ENCODE measurements at places on chromosomes 2 and 18.
A peak's percentile ranks its signal among the peaks of the same experiment; 100 is the strongest.

DNA sequence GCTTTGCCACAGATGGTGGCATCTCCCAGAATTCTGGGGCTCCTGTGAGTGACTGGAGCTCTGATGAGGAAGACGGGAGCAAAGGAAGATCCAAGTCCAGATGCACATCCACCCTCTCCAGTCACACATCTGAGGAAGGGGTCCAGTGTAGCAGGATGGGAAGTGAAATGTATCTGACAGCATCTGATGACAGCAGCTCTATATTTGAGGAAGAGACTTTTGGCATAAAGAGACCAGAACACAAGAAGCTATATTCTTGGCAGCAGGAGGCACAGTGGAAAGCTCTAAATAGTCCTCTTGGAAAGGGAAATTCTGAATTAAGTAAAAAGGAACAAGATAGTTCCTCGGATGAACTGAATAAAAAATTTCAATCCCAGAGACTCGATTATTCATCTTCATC lies 23.5 kb upstream of the C1GALT1C1L start:
- no peak for DNase-seq

GRCh38 chr18:3151399-3152264 lies 68.1 kb downstream of the MYOM1 start:
- peak; percentile 20 for DNase-seq

- DNase-seq, result no peak
Measured at GRCh38 chr2:52340171-52340570, 1308.2 kb upstream of the NRXN1 start.

DNA sequence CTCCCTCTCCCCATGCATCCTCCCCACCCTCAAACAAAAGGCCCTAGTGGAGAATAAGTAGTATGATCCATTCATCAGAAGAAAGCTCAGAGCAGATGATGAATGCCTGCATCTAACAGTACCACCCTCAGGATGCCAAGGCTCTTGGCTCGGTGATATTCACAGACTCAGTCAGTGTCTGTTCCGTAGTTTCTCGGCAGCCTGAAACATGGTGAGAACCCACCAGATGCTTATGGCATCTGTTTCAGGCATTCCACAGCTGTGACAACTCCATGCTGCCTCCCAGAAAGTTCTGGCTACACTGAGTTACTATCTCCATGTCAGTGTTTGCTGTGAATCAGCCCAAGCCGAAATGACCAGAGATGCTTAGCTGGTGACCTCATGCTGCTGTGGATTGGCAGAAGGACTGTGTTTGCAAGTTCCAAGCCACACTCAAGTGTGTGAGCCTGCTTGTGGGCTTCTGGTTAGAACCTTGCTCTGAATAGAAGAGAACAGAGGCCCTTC lies 83.9 kb downstream of the WDSUB1 start:
- DNase-seq, result no peak

DNA sequence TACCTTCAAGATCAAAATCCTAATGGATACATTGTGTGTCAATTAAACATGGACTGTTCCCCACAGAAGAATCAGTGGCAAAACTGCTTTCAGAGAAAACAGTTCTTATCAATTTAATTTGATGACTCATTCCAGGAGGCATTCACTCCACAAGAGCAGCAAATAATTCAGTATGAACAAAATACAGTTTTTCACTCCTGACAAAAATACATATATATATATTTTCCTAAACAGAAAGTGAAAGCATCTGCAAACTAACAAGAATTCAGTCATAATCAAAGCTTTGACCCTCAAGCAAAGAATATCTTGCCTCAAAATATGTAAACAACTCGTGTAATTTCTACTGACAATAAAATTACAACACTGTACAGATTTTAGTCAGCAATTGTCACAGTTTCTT lies 685.1 kb upstream of the SLC8A1 start:
- no peak for DNase-seq

- no peak for DNase-seq
Measured at GRCh38 chr2:100246163-100247145, 75.8 kb downstream of the LONRF2 start.

DNA sequence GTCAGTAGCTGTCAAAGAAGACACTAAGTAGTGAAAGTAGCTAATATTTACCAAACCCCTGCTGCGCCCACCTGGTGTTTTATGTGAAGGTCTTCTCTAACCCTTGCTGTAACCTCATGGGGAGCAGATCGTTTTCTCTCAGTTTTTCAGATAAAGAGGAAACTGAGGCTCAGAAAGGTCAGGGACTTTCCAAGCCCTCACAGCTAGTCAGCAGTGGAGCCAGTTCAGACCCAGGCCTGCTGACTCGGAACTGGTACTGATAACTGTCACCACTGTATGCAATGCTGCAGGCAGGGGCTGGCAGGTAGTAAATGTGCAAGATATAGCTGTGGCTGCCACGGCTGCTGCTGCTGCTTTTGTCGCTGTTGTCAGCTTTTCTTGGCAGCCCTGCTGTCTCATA lies 69.1 kb downstream of the LRRFIP1 start:
- peak; percentile 32 for DNase-seq

GRCh38 chr2:102717308-102718018 lies 44.4 kb upstream of the TMEM182 start:
- DNase-seq, result no peak

GRCh38 chr2:69097891-69098655 lies 85.1 kb downstream of the ANTXR1 start:
- no peak for DNase-seq

GRCh38 chr2:237900891-237901831 lies 41.7 kb downstream of the RAMP1 start:
- no peak for DNase-seq

DNA sequence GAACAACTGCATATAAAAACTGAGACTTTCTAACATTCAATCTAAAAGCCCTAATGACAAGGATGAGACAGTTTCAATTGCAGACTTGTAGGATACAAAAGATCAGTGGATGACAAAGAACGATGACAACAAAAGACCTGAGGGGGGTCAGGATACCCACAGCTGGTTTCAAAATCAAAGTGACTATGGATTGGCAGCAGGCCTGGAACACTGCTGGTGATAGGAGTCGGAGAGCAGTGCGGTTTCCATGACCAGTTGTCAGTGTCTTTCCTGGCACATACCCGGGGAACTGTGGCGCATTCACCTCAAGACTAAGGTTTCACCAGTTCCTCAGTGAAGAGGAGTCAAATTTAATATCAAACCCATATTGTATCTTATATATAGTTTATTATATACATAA lies 42.0 kb downstream of the EHD3 start:
- no peak for DNase-seq

GRCh38 chr18:68427951-68428401 lies 286.9 kb downstream of the TMX3 start:
- DNase-seq, result no peak

- no peak for DNase-seq
Measured at GRCh38 chr2:28318023-28318422, 74.6 kb upstream of the FOSL2 start.

DNA sequence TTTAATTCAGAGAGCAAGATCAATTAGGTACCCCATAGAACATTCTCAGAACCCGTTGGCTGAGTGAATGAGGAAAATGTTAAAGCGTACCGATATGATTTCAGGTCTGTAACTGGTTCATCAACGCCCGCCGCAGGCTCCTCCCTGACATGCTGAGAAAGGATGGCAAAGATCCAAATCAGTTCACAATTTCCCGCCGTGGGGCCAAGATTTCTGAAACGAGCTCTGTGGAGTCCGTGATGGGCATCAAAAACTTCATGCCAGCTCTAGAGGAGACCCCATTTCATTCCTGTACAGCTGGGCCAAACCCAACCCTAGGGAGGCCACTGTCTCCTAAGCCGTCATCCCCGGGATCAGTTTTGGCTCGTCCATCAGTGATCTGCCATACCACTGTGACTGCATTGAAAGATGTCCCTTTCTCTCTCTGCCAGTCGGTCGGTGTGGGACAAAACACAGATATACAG lies 7.3 kb downstream of the TGIF1 start:
- no peak for DNase-seq

GRCh38 chr2:17877811-17878280 lies 621 bp upstream of the KCNS3 start:
- no peak for DNase-seq

DNA sequence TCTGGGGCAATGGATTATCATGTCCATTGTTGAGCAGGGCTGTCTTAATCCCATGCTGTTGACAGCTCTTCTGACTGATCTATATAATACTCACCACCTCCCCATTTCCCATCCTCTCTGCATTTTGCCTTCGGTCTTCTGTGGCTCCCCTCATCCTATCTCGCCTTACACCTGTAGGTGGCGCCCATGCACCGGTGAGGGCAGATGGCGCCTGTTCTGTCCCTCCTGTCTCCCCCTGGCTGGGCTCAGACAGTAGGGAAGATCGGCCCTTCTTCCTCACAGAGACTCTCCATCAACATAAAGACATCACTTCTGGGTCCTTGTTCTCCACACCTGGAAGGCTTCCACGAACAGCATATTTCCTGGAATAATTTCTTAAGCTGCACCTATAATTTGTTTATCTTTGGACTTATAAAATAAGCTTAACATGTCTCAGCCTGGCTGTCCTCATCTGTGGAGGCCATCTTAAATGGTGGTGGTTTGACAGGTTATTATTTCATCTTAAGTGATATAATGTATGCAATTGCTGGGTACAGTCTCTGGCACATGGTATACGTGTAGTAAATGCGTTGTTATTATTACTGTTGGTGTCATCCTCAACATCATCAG lies 10.9 kb upstream of the CDH20 start:
- DNase-seq, result no peak

DNA sequence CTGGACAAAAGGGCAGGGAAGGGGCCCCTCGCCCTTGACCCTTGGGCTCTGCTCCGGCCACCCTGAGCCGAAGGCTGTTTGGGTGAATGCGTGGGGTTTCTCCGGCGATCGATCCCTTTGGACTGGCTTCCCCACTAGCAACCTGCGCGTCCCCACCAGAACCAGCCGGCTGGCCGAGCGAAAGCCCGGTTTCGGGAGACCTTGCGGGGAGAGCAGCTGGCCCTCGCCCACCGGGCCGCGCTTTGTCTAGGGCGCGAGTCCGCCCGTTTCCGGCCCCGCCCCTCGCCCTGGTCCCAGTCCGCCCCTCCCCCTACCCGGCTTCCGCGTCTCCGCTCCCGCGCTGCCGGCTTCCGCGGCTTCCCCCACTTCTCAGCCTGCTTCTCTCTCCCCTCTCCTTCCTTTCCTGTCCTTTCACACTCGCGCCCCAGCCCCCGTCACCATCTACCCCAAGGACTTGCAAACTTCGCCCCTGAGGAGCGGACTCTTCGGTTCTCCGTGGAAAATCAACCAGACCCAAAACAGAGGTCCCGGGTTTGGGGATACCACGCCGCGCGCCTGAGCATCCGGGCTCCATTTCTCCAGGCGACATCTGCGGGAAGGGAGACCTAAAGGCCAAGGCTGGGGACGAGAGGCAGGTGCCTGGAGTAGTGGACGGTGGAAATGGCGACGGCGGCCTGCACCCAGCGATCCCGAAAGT lies 48.0 kb upstream of the ATP6V1B1 start:
- DNase-seq, result peak; percentile 25

DNA sequence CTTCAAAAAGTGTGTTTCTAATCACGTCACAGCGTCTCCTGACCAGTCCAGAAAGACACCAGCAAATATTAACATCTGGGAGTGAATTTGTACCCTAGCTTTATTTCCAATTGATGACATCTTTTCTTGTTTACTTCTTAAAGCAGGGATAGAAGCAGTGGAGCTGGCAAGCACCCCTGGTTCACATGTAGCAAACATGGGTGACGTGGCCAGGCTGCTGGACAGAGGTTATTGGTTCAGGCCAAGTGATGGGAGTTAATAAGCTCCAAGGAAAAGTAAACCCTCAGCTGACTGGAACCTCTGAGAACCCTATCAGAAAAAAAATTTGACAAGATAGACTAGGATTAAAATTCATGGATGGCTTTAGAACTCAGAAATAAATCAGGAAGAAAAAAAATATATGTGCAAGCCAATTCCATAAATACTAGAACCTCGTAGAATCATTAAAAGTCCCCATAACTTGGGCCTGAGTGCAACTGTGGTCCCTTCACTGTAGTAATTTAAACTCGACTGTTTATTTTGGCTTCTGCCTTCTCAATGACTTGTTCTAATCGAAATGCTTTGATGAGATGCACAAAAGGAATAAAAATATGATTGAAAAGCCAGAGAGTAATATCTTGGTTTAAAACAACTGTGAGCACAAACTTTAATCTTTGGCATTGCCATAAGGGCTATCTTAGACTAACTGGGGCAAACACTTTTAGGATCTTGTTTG lies 121.5 kb upstream of the CTAGE1 start:
- DNase-seq, result no peak

- DNase-seq, result no peak
Measured at GRCh38 chr2:232571026-232571474, 20.6 kb downstream of the EIF4E2 start.

GRCh38 chr2:111663471-111664274 lies 220.3 kb downstream of the ANAPC1 start:
- DNase-seq, result no peak

- DNase-seq, result no peak
Measured at GRCh38 chr2:42495611-42496010, 1.8 kb upstream of the KCNG3 start.

DNA sequence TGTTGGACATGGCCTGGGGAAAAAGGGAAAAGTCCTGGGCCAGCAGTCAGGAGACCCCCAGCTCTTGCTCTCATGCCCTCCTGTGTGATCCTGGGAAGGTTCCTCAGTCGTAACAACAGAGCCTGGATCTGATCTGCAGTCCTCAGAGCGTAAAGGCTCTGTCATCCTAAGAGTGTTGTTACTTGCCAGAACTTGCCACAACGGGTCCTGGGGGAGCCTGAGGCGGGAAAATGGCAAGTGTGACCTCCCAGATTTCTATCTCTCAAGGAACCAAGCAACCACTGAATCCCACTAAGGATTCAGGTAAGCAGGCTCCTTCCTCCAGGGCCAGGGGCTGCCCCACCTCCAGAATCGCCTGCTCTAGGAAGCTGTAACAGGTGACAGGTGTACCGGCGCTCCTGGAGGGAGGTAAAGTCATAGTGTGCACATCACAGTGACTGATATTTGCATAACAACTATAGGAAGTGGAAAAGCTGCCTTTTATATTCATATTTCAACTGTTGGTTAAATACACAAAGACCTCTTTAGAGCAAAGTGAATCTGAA lies 18.4 kb downstream of the HS1BP3 start:
- no peak for DNase-seq

- DNase-seq, result no peak
Measured at GRCh38 chr18:76380127-76380729, 114.8 kb downstream of the ZNF516 start.

- DNase-seq, result no peak
Measured at GRCh38 chr2:86193901-86194567, 1.2 kb downstream of the IMMT start.

DNA sequence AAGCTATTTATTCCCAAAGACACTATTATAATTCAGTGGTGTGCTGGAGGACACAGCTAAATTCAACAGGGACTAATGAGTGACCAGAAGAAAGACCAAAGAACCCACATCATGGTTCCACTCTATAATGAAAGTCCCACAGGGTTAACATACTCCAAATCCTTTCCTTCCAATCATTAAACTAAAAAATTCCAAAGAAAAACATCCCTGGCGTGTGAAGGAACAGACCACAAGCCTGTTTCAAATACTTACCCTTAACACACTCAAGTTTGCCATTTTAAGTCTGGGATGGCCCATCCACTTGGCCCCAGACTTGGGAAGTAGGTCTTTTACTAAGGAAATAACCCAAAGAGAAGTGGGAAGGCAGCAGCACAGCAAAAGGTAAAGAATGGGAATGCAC lies 150.1 kb upstream of the CCDC150 start:
- no peak for DNase-seq

- no peak for DNase-seq
Measured at GRCh38 chr2:191607096-191607495, 70.8 kb upstream of the NABP1 start.

GRCh38 chr18:23207191-23207955 lies 72.1 kb downstream of the CABLES1 start:
- no peak for DNase-seq

Measured in CD4-positive, alpha-beta T cell treated with Interleukin-6 at 100 ng/mL for 8 hours (primary cell).